ENCODE measurements at places on chromosomes 3 and 15.
A peak's percentile ranks its signal among the peaks of the same experiment; 100 is the strongest.

- no peak for DNase-seq
Measured at GRCh38 chr15:43081283-43081682, 24.6 kb downstream of the UBR1 start.

DNA sequence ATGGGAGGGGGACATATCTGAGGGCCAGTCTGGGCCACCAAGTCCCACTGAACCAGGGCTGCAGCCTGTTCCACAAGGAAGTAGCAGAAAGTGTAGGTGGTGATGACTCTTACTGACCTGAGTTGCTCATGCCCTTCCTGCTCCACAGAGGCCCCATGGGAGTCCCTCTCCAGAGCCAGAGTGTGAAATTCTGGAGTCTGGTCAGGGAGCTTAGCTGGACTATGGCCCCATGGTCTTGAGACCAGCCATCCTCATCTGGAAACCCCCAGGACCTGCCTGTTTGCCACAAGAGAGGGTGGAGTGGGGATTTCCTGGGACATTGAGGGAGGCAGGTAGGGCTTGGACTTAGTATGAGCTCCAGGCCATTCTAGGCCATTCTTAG lies 3.0 kb downstream of the SPINT1 start:
- no peak for DNase-seq

DNA sequence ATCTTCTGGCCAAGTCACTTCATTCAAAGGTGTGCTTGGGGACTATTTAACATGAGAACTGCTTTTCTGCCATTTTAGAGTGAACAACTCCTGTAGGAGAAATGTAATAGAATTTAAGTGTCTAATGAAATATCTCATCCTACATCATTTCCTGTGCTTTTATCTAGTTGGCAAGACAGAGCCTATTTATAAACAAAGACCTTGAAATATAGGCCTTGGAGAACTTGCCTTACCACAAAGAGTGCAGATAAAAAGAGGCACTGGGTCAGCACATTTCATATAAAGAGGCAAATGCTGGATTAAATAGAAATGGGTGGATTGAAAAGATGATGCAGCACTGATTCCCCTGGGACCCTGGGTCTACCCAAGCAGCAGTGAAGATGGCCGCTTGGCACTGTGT lies 278.0 kb downstream of the SUCLG2 start:
- no peak for DNase-seq

DNA sequence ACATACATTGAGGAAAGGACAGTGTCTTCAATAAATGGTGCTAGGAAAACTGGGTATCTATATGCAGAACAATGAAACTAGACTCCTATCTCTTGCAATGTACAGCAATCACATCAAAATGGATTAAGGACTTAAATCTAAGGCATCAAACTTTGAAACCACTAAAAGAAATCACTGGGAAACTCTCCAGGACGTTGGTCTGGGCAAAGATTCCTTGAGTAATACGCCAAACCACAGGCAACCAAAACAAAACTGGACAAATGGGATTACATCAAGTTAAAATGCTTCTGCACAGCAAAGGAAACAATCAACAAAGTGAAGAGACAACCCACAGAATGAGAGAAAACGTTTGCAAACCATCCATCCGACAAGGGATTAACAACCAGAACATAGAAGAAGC lies 14.5 kb downstream of the LAMP3 start:
- no peak for DNase-seq

- peak; percentile 24 for DNase-seq
Measured at GRCh38 chr3:143433787-143434378, 314.3 kb downstream of the CHST2 start.

DNA sequence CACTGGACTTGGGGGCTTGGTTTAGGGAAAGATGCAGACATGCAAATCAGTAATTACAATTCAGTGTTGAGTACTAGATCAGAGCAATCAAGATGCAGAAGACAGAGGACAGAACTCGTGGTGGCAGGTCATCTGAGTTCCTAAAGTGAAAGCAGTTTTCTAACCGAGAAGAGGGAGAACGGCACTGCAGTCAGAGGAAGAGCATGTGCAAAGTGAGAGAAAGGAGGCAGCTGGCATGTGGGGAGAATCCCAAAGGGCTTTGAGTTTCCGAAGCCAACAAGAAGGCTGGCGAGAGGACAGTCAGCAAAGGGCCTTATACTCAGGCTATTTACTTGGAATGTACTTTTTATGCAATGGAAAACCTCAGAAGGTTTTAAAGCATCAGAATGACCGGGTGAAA lies 87.0 kb downstream of the ANP32A start:
- no peak for DNase-seq
